ENCODE measurements at places on chromosomes 4 and X.

- no peak for DNase-seq
Observed at GRCh38 chr4:168739886-168740285, 243.0 kb downstream of the PALLD start.

- no peak for DNase-seq
Observed at GRCh38 chr4:182384631-182385091, 141.5 kb downstream of the TENM3 start.

DNA sequence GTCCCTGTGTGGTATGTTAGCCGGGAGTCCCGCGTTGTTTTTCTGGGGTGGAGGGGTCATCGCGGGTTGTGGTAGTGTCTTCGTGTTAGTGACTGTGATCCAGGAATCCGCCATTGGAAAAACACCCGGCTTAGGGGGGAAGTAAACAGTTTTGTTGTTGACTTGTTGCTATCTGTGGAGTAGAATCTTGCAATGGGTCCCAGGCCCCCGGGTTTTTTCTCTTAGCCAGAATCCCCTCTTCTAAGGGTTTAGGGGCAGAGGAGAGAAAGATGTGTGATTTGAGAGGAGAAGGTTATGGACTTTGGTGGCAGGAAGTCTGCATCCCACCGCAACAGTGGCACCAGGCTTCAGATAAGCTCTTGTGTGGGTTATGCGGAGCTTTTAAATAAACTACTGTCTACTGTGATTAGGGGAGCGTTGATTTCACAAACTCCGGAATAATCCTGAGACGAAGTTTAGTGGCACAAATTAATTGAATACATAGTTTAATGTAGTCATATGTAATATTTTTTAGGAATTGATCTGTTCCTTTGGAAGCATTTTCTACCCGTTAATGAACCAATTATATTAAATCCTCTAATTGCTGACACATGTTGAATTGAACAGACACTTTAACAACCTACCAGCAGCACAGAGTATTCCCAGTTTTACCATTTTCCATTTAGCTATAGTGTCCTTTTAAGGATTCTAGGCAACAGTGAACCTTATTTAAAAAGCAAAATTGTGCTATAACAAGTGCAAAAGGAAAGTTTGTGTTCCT, 1.4 kb downstream of the DDX3X start:
- no peak for DNase-seq

- no peak for DNase-seq
Observed at GRCh38 chr4:86160426-86160825, 199.4 kb downstream of the MAPK10 start.

- no peak for DNase-seq
Observed at GRCh38 chrX:9456250-9457074, 8.4 kb upstream of the TBL1X start.

GRCh38 chr4:85260064-85260463, 214.9 kb upstream of the ARHGAP24 start:
- DNase-seq, result no peak

GRCh38 chrX:11888421-11888820, 130.4 kb downstream of the MSL3 start:
- DNase-seq, result no peak

DNA sequence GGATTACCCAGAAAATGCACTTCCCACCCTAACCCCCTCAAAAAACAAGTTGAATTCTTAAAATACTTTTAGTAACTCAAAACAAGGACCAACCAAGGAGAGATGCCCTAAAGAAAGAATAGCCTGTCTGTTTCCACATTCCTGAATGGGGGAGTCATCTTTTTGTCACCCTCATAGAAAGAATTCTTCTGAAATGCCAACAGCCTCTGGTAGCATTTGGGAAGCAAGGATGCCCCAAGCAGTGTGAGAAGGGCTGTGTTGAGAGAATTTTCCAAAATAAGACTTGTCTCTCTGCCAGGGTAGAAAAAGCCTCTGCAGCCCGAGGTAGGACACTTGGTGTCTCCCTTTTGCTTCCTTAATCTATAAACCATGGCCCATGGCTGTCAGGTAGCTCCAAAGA, 173.1 kb upstream of the VCX3A start:
- DNase-seq, result no peak

GRCh38 chrX:122244080-122244479, 940.0 kb upstream of the GRIA3 start:
- no peak for DNase-seq

DNA sequence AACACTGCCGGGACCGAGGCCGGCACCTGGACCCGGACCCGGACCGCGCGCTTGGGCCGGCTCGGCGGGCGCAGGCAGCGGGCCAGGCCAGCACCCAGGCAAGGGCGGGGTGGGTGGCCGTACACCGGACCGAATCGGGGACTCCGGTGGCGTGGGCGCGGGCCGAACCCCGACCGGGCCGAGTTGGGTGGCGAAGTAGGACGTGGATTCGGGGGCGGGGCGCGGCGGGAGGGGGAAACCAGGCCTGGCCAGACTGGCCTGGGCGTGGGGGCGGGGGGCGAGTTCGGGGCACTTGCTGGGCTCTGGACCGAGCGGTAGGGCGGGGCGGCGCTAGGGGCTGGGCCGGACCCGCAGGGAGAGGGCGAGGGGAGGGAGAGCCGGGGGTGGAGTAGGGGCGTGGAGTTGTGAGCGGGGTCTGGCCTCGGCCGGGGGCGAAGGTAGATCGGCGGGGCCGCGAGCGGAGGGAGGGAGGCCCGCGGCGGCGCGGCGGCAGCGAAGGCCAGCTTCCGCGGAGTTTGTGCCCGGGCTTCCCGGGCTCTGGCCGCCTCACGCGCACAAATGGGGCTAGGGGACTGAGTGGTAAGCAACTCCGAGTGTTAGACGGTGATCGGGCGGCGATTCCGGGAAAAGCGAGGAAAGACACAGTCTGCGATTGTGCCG, 1.8 kb upstream of the BCORL1 start:
- peak; percentile 38 for DNase-seq

- DNase-seq, result no peak
Observed at GRCh38 chrX:7117587-7117986, 29.9 kb upstream of the STS start.

- no peak for DNase-seq
Observed at GRCh38 chr4:80213117-80213815, 16.0 kb downstream of the PRDM8 start.

DNA sequence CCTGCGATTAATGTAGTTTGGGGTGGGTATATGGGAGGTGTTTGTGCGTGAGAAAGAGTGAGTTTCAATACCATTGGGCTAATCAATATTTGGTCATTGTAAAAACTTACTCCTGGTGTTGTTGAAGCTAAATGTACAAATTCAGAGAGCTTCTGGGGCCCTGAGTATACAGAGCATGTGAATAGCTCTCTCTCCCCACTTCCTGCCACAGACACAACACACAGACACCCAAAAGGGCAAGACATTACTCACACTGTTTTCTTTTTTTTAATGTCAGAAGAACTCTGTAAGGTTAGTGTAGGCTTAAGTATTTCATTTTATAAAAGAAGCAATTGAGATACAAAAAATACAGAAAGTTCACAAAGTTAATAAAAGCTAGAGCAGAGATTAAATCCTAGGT, 151.3 kb upstream of the KCNIP4 start:
- no peak for DNase-seq

DNA sequence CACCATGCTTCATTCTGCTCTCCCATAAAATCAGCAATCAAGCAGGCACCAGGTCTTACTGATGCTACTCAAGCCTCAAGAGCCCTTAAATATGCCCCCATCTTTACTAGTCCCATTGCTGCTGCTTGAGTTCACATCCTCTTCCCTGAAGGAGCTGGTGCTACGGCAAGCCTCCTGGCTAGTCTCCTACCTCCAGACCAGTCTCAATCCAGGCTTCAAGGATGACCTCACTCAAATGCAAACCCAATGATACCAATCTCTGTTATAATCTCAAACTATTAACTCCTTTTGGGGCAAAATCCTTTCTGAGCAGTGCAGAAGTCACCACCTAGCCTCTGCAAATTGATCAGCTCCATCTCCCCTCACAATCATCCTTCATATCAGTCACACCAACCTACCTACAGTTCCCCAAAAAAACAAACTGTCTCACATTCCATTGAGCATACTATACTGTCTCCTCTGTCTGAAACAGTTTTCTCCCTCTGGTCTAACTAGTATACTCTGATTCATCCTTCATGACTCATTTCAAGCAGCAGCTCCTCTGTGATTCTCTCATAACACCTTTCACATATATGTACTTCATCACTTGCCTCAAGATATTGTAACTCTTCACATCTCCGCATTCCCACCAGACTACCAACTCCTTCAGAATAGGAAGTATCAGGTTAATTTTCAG, 30.0 kb downstream of the PAPSS1 start:
- DNase-seq, result no peak

GRCh38 chr4:113675731-113676697, 85.5 kb downstream of the CAMK2D start:
- DNase-seq, result no peak

GRCh38 chr4:74159143-74159709, 1.3 kb downstream of the MTHFD2L start:
- no peak for DNase-seq

GRCh38 chrX:65241059-65241721, 264.9 kb upstream of the ZC4H2 start:
- DNase-seq, result no peak

DNA sequence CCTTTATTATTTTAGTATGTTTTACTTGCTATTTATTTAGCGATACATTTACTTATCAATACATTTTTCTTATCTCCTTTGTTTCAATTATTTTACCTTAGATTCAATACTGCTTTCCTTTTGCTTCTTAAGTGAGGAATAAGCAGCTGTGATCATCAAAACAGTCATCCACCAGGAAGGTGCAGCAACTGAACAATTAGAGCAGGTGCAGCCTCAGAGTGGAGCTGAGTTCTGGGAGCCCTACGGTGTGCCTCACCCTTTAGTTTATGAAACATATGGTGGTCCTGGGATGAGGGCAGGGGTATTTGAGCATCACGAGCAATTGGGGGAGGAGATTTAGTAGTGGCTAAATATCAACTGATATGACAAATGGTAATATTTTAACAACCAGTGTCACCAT, 111.0 kb downstream of the FRYL start:
- DNase-seq, result no peak

DNA sequence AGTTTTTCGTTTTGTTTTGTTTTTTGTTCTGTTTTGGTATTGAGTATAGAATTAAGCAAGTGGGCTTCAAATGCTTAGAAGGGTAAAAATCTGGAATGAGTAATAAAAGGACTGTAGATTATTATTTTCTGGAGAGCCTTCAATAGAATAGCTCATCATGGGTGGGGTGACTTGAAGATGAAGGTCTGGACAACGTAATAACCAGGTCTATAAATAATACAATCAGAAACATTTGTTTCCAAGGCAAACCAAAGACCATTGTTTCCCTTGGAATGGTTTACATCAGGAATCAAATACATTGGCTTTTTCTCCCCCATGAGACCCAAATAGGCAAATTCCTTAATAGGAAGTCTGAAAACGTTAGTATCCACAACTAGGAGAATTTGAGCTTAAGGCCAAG, 721.6 kb downstream of the RPA4 start:
- no peak for DNase-seq

DNA sequence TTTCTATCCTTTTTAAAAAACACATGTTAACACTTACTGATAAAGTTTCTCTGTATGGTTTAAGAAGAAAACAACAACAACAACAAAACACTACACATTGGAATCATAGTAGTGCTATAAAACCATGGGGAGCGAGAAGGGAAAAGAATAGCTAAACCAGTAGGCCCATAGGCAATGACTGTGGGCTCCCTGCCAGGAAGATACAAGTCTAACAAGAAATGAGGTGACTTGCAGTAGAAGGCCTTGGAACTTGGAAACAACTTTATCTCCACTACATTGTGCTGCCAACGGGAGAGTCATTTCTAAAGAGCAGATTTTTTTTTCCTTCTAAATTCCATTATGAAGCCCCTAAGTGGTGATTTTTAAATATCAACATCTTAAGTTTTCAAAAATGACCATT, 78.0 kb downstream of the GPC4 start:
- DNase-seq, result no peak

DNA sequence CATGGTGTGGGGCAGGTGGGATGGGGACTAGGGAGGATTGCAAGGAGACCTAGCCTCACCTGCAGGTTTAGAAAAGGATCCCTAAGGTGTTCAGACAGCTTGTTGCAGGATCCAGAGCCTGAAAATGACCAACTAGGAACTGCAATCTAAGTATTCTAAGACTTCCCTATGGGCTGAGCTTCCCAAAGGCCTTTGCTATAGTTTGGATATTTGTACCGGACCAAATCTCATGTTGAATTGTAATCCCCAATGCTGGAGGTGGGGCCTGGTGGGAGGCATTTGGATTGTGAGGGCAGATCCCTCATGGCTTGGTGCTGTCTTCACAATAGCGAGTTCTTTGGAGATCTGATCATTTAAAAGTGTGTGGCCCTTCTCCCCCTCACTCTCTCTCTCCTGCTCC, 52.1 kb downstream of the GPC3 start:
- no peak for DNase-seq

- DNase-seq, result no peak
Observed at GRCh38 chr4:144300616-144301015, 160.1 kb upstream of the GYPA start.

- DNase-seq, result no peak
Observed at GRCh38 chr4:74480267-74480666, 35.3 kb downstream of the AREG start.

- no peak for DNase-seq
Observed at GRCh38 chr4:111399623-111400022, 745.6 kb upstream of the FAM241A start.

- no peak for DNase-seq
Observed at GRCh38 chr4:10081218-10081606, 35.4 kb downstream of the WDR1 start.

- no peak for DNase-seq
Observed at GRCh38 chrX:131477498-131477897, 66.4 kb upstream of the OR13H1 start.

- DNase-seq, result no peak
Observed at GRCh38 chr4:41797260-41797659, 48.7 kb upstream of the PHOX2B start.

GRCh38 chr4:140533951-140534480, 10.0 kb downstream of the ELMOD2 start:
- no peak for DNase-seq

GRCh38 chrX:39836802-39837420, 260.8 kb downstream of the BCOR start:
- DNase-seq, result no peak

GRCh38 chr4:17786567-17786966, 5.1 kb upstream of the FAM184B start:
- no peak for DNase-seq

DNA sequence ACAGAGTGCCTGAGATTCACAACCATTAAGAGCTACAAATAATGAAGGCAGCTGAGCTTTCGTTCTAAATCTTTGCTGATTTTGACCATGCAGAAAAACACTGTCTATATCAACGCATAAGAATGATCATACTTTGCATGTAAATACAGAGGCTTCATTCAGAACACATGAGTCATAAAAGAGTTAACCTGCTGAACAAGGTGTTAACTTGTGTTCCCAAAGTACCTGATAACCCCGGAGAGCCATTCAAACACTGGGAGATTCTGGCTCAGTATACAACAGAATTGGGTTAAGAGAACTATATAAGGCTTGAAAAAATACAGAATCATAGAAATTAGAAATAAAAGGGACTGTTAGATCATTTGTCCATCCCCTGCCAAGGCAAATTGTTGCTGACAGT, 964.3 kb upstream of the TENM3 start:
- no peak for DNase-seq
